ENCODE measurements at places on chromosomes 1 and 21. TPM values are rescaled to one million over a fixed set of nuclear protein-coding genes. Genes with fewer than 3 reads are reported as not detected.
A peak's percentile ranks its signal among the peaks of the same experiment; 100 is the strongest.

The IFNAR1 gene
- total RNA-seq = 39.5 TPM

The PLA2G2D gene
- total RNA-seq = 0.14 TPM

The ANGPTL1 gene
- total RNA-seq = 0.93 TPM

The FCRL2 gene
- 0.08 TPM for total RNA-seq

The LCE1E gene
- total RNA-seq = not detected

The DIPK1A gene
- total RNA-seq = 11.6 TPM

The FRRS1 gene
- 49.2 TPM for total RNA-seq

The WNT4 gene
- total RNA-seq = under 0.01 TPM

The CD52 gene
- 4.0 TPM for total RNA-seq

- DNase-seq = no peak
- no peak overlapping the region for H3K27ac ChIP-seq
- no peak overlapping the region for H3K4me3 ChIP-seq
- no peaks in the 10 kb centered on the region for H3K36me3 ChIP-seq
- H3K27me3 ChIP-seq = no peaks in the 10 kb centered on the region
Observed at GRCh38 chr1:75423616-75424015, 187.3 kb downstream of the SLC44A5 start.

DNA sequence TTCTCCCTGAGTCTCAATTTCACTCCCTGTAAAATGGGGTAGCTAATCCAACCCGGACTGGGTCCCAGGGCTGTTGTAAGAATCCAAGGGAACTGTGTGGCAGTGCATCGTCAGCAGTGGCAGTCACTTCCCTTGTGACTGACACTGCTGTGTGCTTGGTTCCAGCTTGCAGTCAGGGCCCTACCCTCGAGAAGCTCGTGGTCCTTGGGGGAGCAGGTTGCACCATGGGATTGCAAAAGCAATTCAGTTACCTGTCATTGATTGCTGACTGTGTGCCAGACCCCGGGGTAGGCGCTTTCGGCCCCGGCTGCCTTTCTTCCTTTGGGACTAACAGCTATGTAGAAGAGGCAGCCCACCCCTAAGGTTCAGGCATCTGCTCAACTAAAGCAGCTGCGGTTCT lies 2.9 kb downstream of the PTPRF start:
- H3K27me3 ChIP-seq = no peaks in the 10 kb centered on the region
- H3K36me3 ChIP-seq = no peaks in the 10 kb centered on the region
- no peak overlapping the region for H3K4me3 ChIP-seq

GRCh38 chr21:46018615-46019014 lies 37.0 kb downstream of the COL6A1 start:
- DNase-seq = no peak
- no peaks in the 10 kb centered on the region for H3K4me1 ChIP-seq
- no peak overlapping the region for H3K4me3 ChIP-seq
- H3K27ac ChIP-seq = no peak overlapping the region
- no peaks in the 10 kb centered on the region for H3K36me3 ChIP-seq

DNA sequence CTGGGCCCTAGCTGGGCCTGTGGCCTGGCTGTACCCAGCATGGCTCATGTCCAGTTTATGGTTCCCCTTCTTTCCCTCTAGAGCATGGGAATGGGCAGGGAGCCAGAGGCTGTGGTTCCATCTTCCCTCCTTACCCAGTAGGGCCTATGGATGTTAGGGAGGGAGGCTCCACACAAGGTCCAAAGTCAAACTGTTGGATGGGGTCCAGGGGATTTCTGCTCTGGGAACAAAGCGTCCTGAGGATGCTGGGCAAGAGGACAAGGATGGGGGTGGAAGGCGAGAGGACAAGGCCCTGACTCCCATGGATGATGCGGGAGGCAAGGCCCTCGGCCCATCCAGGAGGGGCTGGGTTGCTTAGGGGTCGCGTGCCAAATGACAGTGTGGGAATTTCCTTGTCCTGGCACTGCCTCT lies 17.3 kb downstream of the CSF1 start:
- H3K4me3 ChIP-seq = no peak overlapping the region
- peak overlapping the region; percentile 69 for H3K27ac ChIP-seq
- H3K4me1 ChIP-seq = peaks cover 32% of the 10 kb centered on the region
- no peaks in the 10 kb centered on the region for H3K27me3 ChIP-seq

- no peak overlapping the region for H3K27ac ChIP-seq
- H3K4me1 ChIP-seq = peaks cover 5% of the 10 kb centered on the region
- no peaks in the 10 kb centered on the region for H3K27me3 ChIP-seq
- DNase-seq = no peak
- H3K4me3 ChIP-seq = no peak overlapping the region
Observed at GRCh38 chr1:100456880-100457279, 81.1 kb upstream of the GPR88 start.

GRCh38 chr1:204959374-204959773 lies 83.6 kb upstream of the CNTN2 start:
- H3K27me3 ChIP-seq = no peaks in the 10 kb centered on the region
- no peak overlapping the region for H3K27ac ChIP-seq
- DNase-seq = no peak

DNA sequence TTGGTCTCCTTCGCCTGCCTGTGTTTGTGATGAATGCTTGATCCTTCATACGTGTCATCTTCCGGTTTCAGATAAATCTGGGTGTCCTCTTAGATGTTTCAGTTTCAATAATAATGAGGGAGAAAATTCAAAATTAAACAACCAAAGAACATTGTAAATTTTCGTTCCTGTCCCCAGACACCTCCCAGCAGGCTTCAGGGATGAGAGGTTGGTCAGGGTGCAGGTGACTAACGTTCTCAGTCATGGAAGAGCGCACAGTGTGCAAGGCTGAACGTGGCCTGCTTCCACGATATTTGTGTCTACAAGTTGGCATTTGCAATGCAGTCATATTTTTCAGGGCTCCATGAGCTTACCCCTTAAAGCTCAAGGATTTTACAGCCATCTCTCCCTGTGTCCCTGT lies 147.1 kb upstream of the ARHGEF16 start:
- no peak for DNase-seq
- no peaks in the 10 kb centered on the region for H3K36me3 ChIP-seq
- no peak overlapping the region for H3K4me3 ChIP-seq

DNA sequence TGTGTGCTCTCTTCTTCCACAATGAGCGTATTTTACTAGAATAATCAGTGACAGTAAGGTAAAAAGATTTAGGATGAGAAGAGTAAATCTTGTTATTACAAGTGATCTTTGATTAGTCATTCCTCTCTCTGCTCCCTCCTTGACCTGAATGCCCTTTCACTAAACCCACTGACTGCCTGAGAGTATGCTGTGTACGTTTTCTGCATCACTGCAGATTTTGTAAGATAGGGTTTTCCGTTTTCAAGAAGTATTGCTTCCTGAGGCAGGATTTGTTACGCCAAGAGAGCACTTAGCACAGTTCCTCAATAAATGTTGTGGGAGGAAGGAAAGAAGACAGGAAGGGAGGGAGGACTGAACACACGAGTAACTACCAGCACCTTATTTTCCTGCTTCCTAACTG lies 7.7 kb upstream of the LAMB3 start:
- H3K27ac ChIP-seq = no peak overlapping the region
- no peak overlapping the region for H3K4me3 ChIP-seq
- no peaks in the 10 kb centered on the region for H3K27me3 ChIP-seq

DNA sequence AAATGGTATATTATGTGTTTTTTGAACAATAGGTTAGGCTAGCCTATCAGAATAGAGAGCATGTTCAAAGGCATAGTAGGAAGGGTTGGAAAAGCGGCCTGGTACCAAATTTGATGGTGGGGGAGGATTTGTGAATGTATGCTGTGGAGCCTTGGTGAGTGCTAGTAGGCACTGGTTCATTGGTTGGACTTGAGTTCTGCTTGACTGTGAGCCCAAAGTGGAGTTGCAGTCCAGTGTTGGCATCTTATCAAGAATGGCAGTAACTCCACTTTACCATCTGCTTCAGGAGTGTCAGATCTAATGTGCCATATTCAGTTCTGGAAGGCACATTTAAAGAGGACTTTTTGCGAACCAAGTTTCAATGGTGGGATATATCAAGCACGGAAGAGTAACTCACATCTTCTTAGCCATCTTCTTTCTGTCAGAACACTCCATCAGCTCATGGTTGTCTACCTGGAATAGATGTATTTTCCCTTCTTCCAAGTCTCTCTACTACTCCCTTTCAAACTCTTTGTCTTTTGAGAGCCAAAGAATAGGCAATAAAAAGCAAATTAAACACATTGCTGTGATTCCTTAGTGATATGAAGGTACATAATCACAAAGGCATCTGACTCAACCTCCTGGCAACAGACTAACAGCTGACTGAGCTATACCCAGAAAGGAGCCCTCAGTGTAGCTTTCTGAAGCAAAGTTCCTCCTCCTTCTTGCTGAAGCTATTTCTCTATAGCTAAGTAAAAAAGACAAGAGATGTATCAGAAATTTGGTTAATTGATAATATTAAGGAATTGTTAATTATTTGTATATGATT lies 21.7 kb downstream of the LRRC8B start:
- no peak for DNase-seq
- no peaks in the 10 kb centered on the region for H3K4me1 ChIP-seq
- no peaks in the 10 kb centered on the region for H3K36me3 ChIP-seq
- no peak overlapping the region for H3K27ac ChIP-seq
- H3K27me3 ChIP-seq = no peaks in the 10 kb centered on the region

- H3K27ac ChIP-seq = no peak overlapping the region
- H3K27me3 ChIP-seq = no peaks in the 10 kb centered on the region
- H3K4me1 ChIP-seq = no peaks in the 10 kb centered on the region
- no peaks in the 10 kb centered on the region for H3K36me3 ChIP-seq
Observed at GRCh38 chr1:6280761-6281451, 20.0 kb upstream of the GPR153 start.

DNA sequence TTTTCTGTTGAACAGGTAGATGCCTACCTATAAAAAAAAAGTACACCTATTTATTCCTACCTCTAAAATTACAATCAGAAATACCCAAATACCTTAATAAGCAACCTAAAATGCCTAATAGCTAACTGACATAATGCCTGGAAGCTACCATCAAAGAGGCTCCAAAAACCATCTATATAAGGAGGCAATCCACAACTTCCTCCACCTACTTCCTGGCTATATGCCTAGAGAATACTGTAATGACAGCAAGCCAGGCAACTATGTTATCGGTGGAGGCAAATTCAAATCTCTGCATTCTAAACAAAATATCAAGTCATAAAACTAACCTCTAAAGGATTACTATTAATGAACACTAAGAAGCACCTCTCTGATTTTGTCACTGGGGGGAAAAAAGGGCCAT lies 10.1 kb downstream of the ZNF644 start:
- no peak for DNase-seq
- no peaks in the 10 kb centered on the region for H3K27me3 ChIP-seq
- H3K36me3 ChIP-seq = no peaks in the 10 kb centered on the region
- peaks cover 2% of the 10 kb centered on the region for H3K4me1 ChIP-seq

DNA sequence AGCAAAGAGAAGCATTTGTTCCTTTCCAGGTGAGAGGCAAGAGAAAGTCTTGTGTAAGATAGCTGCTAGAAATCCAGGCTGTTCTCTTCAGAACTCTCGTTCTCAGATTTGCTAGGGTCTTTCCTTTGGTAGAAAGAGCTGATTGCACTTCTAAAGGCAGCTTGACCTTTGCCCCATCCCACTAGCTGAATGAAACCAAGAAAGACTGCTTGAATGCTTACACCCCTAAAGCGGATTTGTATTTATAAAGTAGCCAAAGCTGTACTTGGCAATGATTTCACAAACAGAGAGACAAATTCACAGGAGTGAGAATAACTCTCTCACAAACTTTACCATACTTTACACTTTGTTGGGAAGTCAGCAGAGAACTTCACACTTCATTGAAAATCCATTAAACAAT lies 424.1 kb downstream of the TTLL7 start:
- DNase-seq = no peak
- H3K4me3 ChIP-seq = no peak overlapping the region
- H3K4me1 ChIP-seq = no peaks in the 10 kb centered on the region
- H3K27me3 ChIP-seq = no peaks in the 10 kb centered on the region
- H3K27ac ChIP-seq = no peak overlapping the region

- DNase-seq = no peak
- no peak overlapping the region for H3K4me3 ChIP-seq
- no peaks in the 10 kb centered on the region for H3K4me1 ChIP-seq
- no peaks in the 10 kb centered on the region for H3K27me3 ChIP-seq
- no peaks in the 10 kb centered on the region for H3K36me3 ChIP-seq
Observed at GRCh38 chr1:85295006-85295431, 18.6 kb upstream of the BCL10 start.

- no peak overlapping the region for H3K4me3 ChIP-seq
- H3K36me3 ChIP-seq = no peaks in the 10 kb centered on the region
- no peak overlapping the region for H3K27ac ChIP-seq
- DNase-seq = no peak
- H3K4me1 ChIP-seq = peaks cover 36% of the 10 kb centered on the region
Observed at GRCh38 chr1:10679496-10680220, 116.8 kb downstream of the CASZ1 start.

- no peak overlapping the region for H3K4me3 ChIP-seq
- no peaks in the 10 kb centered on the region for H3K27me3 ChIP-seq
- no peak for DNase-seq
- H3K27ac ChIP-seq = no peak overlapping the region
- H3K4me1 ChIP-seq = no peaks in the 10 kb centered on the region
- H3K36me3 ChIP-seq = no peaks in the 10 kb centered on the region
Observed at GRCh38 chr1:197331565-197331964, 63.5 kb downstream of the CRB1 start.

DNA sequence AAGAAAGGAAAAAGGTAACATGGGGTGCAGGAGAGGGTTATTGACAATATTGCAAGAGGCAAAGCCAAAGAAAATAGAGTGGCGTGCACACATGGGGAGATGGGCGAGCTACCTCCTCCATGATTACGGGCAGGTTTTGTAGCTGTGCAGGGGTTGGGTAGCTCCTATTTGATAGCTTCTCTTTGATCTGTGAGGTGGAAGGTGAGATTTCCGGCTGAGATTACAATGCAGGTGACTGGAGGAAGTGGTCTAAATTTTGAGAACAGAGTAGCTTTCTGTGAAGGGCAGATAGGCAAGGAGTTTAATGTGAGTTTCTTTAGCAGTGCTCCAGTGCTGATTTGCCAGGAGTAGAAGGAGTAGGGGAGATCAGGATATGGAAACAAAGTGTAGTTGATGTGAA lies 263.4 kb downstream of the PLA2G4A start:
- no peak overlapping the region for H3K27ac ChIP-seq
- H3K4me3 ChIP-seq = no peak overlapping the region
- no peak for DNase-seq
- H3K4me1 ChIP-seq = no peaks in the 10 kb centered on the region

DNA sequence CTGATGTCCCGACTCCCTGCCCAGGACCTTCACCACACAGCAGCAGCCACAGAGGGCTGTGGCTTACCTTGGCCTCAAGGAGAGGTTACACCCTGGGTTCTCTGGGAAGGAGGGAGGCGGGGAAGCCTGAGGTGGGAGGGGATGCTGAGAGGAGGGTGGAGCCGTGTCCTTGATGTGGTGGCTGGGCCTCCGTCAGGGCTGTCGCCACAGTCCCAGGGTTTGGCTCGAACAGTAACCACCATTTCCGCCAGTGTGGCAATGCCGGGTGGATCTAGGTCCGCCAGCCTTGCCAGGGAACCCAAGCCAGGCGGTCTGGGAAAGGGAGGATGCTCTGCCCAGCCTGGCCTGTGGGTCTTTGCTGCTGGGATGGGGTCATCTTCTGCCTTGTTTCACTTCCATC lies 18.4 kb upstream of the CDCA8 start:
- H3K27ac ChIP-seq = no peak overlapping the region
- DNase-seq = no peak
- H3K4me1 ChIP-seq = no peaks in the 10 kb centered on the region
- no peak overlapping the region for H3K4me3 ChIP-seq
- H3K27me3 ChIP-seq = peaks cover 3% of the 10 kb centered on the region

All from liver (tissue), 10 donors.